ENCODE measurements at places on chromosomes 3 and 15.

- DNase-seq: no peak
These were observed 90.6 kb downstream of the POLR2M start for GRCh38 chr15:57797110-57797509.

DNA sequence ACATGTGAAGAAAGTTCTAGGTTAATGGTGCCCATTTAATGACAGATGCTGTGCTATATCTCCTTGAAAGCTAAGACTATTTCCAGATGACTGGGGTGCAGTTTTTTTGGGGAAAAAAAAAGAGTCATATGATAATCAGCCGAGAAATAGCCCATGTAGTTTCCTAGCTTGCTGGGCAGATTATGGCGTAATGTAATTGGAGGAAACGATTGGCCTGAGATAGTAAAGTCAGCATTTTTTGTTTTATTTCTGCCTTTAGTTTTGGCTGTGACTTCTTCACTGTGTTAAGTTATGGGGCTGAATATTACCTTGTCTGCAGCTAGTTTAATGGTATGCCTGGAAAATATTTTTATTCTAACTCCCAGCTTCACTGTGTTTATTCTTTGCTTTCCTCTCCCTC lies 24.0 kb downstream of the PDHB start:
- no peak for DNase-seq

- no peak for DNase-seq
These were observed 32.7 kb downstream of the GNB4 start for GRCh38 chr3:179418610-179419009.

DNA sequence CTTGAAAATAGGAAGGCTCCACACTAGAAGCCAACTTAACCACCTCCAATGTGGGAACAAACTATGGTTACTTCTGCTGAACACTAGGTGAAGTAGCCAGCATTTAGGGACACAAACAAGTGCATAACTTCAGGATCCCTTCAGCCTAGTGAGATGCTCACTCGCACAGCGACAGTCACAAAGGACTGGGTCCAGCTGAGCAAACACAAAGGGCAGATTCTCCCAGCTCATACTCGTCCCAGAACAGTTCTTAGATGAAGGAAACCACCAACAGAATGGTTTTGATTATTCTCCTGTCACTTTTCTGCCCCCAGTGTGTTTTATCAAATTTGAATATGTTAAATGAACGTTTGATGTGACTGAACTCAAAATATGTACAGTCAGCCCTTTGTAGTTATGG lies 201.6 kb downstream of the KCNAB1 start:
- no peak for DNase-seq

- DNase-seq: no peak
These were observed 10.9 kb downstream of the TRIP4 start for GRCh38 chr15:64398575-64398974.

Measured in 8988T (cell line).